ENCODE measurements at places on chromosomes 4 and X.

DNA sequence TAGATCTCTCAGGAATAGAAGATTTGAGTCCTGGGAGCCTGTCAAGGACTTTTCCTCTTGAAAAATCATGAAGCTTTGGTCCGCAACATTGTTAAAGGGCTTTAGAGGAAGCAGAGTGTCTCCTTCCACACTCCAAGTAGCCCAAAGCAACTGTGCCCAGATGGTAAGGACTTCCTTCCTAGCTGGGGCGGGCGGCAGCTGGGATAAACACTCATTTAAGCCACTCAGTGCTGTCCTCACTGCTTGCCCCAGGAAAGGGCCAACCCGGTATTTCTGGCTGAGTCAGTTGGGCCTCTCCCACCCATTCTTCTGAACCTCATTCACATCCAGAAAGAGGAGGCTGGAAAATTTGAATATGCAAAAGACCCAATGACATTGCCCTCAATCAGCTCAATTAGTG lies 144.3 kb downstream of the CHIC2 start:
- DNase-seq: no peak

DNA sequence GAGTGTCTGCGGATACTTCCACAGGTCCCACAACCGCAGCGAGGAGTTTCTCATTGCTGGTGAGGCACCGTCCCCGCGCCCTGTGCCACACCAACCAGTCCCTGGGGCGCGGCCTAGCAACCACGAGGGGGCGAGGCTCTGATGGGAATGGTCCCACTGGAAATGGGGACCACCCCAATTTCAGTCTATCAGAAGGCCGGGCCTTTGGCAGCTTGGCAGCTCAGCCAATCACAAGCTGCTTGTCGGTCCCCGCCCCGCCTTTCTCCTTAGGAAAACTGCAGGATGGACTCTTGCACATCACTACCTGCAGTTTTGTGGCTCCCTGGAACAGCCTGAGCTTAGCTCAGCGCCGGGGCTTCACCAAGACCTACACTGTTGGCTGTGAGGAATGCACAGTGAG lies 3.0 kb downstream of the TIMP1 start:
- no peak for DNase-seq

DNA sequence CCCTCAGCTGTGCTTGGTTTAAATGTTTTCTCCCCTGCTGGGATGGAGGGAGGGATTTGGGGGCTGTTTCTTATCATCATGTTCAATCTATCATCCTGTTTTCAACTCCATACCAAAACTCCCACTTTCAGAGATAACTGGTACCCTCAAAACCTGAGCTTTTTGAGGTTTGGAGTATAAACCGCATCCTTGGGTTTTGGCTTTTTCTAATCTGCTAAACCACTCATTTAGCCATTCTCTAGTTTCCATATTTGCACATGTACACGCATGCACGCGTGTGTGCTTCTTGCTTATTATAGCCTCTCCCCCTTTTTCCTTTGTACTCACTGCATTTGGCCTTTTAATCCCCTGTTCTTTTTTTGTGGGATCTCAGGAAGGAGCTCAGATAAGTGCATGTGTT lies 116.7 kb upstream of the TEX13D start:
- DNase-seq: no peak

- DNase-seq: no peak
Measured at GRCh38 chr4:8156617-8157016, 2.0 kb downstream of the ABLIM2 start.

- no peak for DNase-seq
Measured at GRCh38 chr4:179867300-179867878, 2375.8 kb upstream of the TENM3 start.

GRCh38 chr4:111502626-111503025 lies 642.6 kb upstream of the FAM241A start:
- no peak for DNase-seq

DNA sequence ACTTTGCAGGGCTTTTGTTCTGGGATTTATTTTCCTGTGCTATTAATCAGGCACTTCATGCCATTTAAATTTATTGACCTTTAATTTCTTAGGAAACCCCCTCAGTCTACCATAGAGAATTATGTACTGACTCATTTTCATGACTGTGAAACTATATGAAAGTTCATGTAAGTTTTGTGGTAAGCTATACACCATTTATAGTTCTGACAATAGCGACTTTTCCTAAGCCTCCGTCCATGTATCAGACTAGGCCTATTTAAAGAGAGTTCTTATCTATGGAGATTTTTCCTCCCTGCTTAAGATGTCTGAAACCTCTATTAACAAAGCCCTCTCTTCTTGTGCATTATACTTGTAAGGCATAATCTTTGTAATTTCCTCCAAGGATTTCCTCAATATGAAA lies 111.6 kb downstream of the AFF2 start:
- no peak for DNase-seq

- DNase-seq: no peak
Measured at GRCh38 chr4:27830251-27830650, 969.6 kb downstream of the STIM2 start.

Data from activated naive CD4-positive, alpha-beta T cell (primary cell).